ENCODE measurements at places on chromosomes 6 and 20.

- peak; percentile 89 for DNase-seq
These were observed 6.1 kb downstream of the UBD start for GRCh38 chr6:29553268-29554057.

DNA sequence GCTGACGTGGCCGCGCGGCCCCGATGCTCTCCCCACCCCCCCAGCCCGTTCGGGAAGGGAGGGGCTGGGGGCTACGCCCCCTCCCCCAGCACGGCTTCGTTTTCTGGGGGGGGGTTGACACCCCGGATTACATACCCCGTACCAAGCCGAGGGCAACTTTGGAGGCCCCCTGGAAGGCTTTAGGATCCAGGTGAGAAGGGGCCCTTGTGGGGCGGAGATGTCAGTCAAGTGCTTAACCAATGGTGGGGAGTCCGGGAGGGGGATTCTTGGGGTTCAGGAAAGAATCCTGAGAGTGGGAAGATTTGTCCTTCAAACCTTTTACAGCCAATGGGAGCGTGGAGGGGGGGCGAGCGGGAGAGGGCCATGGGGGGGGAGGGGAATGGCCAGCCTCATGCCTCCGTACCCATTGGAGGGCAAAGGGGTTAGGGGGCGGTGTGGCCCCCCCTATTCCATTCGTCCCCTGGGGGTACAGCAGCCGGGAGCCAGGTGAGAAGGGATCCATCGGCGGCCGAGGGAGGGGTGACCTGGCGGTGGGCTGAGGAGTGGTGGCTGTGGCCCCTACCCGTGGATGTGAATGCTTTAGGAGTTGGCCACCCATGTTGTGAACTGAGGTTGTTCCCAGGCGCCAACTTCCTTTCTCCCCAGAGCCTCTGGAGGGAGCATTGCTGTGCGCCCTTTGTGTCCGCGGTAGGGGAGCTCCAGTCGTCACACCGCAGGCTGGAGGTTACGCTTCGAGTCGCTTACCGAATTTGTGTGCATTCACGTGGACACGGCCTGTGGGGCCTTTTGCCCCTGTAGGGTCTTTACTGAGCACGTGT lies 682 bp downstream of the BRD2 start:
- peak; percentile 94 for DNase-seq

DNA sequence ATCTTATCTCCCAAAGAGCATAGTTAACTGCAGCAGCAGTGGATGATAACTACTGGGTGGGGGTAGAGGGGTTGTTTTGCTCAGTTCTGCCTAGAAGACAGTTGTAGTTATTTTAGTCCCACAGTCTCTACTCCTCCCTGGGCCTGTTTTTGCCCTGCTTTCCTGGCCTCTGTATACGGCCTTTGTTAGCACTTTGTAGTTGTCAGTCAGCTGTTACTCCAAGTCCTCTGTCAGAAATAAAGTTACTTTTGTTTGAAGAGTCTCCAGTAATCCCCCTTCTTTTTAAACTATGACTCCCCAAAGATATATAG lies 113.9 kb downstream of the SLC16A10 start:
- DNase-seq: no peak

DNA sequence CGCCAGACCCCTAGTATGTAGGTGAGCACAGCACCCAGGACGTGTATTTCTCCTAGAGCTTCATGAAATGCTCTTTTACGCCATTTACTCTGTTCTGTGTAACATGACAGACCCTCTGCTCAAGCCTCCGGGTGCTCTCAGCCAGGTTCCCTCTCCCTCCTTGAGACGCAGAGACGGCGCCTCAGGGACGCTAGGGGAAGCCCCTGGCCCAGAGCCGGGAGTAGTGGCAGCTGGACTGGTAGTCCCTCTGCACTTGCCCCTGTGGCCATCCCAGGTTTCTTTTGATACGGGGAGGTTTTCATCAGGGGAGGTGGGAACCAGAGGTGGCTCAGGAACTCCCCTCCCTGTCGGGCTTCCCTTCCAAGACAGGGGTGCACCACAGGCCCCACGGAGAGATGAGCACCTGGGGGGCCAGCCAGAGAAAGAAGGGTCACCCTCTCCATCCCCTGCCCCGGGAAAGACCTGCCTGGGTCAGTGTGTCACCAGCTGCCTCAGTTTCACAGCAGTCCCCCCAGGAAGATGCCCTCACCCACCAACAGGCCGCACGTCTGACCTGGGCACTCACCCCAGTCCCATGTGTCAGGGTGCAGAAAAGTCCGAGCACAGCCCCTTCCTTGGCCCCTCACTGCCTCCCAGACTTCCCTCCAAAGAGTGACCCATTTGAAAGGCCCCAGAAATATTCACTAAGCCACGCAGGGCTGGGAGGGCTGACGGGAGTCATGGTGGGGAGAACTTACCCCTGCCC lies 58.1 kb upstream of the AFDN start:
- DNase-seq: peak; percentile 19

- no peak for DNase-seq
These were observed 269.6 kb downstream of the CLIC5 start for GRCh38 chr6:45746046-45746445.

GRCh38 chr6:113540466-113540865 lies 316.7 kb upstream of the MARCKS start:
- DNase-seq: no peak

GRCh38 chr20:53463101-53463972 lies 130.3 kb downstream of the ZNF217 start:
- DNase-seq: no peak

DNA sequence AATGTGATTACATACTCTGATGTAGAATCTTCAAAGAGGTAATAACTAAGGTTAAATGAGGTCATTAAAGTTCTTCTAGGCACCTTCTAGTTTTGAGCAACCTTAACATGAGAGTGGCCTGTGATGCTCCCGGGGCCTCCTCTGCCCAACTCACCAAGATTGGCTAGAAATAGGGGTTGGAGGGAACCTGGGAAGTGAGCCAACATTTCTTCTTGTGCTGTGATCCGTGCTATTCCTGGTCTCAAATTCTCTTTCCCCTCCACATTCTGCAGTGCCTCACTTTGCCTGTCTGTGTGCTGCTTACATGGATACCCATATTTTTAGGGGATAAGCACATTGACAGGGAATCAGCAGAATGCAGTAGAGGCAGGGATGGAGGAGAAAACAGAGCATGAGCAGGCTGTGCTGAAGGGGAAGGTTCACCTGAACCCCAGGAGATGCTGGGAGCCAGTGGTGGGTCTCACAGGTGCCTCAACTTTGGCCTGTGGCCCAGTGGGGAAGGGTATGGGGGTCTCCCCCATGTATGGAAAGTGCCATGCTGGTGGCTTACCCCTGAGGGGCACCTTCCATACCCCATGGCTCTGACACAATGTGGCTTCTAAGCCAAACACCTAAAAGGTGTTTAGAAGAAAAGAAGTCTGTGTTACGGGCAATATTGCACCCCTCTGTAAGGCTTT lies 164.7 kb upstream of the CHD6 start:
- DNase-seq: no peak

GRCh38 chr6:135094403-135094821 lies 39.8 kb upstream of the HBS1L start:
- no peak for DNase-seq

GRCh38 chr6:112214739-112215269 lies 39.6 kb downstream of the LAMA4 start:
- no peak for DNase-seq

Measured in osteoblast (primary cell).